Ascending aorta (tissue), 2 donors: ENCODE measurements at places on chromosomes 4 and X. TPM values are rescaled to one million over a fixed set of nuclear protein-coding genes. Genes with fewer than 3 reads are reported as not detected.
A peak's percentile ranks its signal among the peaks of the same experiment; 100 is the strongest.

The MAGEA1 gene
- not detected for total RNA-seq

The TEX13C gene
- not detected for total RNA-seq

The KLKB1 gene
- total RNA-seq = not detected

- DNase-seq = no peak
These were observed 86.7 kb downstream of the STIM2 start for GRCh38 chr4:26947318-26947717.

The CSAG3 gene
- not detected for total RNA-seq

DNA sequence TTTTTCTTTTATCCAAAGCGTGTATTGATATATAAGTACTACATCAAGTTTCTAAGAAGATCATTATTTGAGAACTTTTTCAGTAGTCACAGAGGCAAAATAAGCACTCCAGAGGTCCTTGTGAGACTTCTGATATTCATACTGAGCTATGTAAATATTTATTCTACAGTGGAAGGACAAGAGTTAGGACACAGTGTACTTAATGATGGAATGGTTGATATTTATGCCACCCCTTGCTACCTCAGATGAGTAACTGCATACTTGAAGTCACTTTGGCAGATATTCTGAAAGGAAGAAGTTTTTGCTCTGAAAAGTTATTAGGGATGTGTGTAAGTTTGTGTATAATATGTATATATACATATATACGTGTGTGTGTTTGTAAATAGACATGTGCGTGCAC, 30.3 kb downstream of the MAGEA1 start:
- no peak for DNase-seq

The SCLT1 gene
- total RNA-seq = 7.0 TPM

- no peak for DNase-seq
These were observed 30.6 kb upstream of the ANTXR2 start for GRCh38 chr4:80103629-80104028.

- no peak for DNase-seq
These were observed 22.7 kb downstream of the KLF3 start for GRCh38 chr4:38686682-38687081.

- DNase-seq = no peak
These were observed 48.3 kb downstream of the SNX25 start for GRCh38 chr4:185257694-185258093.

The IL21 gene
- total RNA-seq = not detected

GRCh38 chrX:9938516-9938915, 28.6 kb upstream of the CLDN34 start:
- no peak for DNase-seq

- no peak for DNase-seq
These were observed 102.1 kb upstream of the VAMP7 start for GRCh38 chrX:155778844-155779553.

- DNase-seq = no peak
These were observed 135.1 kb upstream of the PACRGL start for GRCh38 chr4:20565075-20565721.

The ZMAT1 gene
- 0.96 TPM for total RNA-seq

GRCh38 chr4:121658125-121658524, 38.7 kb downstream of the ANXA5 start:
- no peak for DNase-seq

DNA sequence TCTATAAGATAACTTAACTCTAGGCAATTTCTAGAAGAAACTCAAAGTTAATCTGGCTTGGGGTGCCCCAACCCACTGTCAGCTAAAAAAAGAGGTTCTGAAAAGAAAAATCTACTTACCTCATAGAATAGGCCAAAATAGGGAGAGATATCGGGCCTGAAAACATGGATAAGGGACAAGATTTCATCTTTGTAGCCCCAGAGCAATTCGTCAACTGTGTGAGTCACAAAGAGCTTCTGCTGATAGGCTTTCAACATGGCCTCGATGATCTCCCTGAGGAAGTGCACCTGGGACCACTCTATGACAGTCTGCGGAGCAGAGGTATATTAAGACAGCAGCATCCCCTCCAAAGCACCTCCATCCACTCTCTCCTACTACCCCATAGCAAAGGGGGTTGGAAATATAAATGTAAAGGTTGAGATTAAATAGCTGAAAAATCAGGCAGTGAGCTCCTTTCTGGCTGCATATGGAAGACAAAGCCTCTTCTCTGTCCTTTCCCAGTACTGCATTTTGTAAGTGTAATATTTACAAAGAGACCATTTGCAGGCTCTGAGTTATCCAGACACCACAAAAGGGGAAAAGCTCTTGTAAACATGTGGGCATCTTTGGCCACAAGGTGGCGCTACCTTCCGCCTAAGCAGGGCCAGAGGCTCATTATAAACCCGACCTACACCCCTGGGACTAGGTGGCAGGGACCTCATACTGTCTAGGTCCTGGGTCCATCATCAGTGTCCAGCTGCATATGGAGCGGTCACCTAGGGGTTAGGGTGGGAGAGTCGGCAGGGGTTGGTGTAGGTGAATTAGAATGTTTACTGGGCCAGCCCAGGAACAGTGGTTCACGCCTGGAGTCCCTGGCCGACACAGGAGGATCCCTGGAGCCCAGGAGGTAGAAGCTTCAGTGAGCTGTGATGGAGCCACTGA, 31.5 kb upstream of the NUP54 start:
- no peak for DNase-seq

The COX7B2 gene
- not detected for total RNA-seq

The NR3C2 gene
- total RNA-seq = 42.3 TPM

DNA sequence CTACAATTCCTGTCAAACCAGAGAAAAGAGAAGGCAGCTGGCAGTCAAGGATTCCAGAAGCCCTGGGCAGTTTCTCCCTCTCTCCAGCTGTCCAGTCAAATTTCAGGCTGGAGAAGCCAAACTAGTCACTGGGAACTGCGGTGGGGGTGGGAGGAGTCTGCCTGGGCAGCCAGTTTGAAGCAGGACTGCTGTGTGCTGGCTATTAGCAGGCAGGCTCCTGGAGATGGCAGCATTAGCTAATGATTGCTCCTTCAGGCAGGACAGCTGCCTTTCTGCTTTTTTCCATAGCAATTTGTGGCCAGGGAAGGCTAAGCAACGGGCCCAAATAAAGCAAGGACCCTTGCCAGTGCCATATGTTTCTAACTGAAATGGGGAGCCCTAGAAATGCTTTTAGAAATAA, 44.7 kb upstream of the FGF13 start:
- DNase-seq = no peak

GRCh38 chr4:8033829-8034528, 94.3 kb upstream of the AFAP1 start:
- DNase-seq = no peak

DNA sequence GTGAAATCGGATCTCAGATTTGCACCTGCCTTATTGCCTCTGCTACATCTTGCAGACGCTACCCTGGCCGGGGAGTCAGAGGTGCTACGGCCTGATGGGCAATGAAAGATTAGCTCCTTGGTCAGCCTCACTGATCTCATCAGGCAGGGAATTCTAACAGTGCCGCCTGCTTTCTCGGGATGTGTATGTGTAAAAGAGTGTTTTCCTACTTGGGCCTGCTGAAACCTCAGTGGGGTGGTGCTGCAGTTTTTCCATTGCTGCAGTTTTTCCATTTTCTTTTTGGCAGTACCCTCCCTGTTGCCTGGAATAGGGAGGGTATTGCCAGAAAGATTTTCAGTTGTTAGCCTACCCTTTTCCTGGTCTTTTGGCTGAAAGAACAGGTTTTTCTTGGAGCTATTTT, 117.5 kb downstream of the CDKL5 start:
- DNase-seq = no peak

The SPIN2A gene
- total RNA-seq = 0.53 TPM

- no peak for DNase-seq
These were observed 29.7 kb upstream of the SLC25A6 start for GRCh38 chrX:1421433-1422134.

- DNase-seq = no peak
These were observed 24.9 kb downstream of the SH3BP2 start for GRCh38 chr4:2817701-2818350.

The USP17L13 gene
- not detected for total RNA-seq

DNA sequence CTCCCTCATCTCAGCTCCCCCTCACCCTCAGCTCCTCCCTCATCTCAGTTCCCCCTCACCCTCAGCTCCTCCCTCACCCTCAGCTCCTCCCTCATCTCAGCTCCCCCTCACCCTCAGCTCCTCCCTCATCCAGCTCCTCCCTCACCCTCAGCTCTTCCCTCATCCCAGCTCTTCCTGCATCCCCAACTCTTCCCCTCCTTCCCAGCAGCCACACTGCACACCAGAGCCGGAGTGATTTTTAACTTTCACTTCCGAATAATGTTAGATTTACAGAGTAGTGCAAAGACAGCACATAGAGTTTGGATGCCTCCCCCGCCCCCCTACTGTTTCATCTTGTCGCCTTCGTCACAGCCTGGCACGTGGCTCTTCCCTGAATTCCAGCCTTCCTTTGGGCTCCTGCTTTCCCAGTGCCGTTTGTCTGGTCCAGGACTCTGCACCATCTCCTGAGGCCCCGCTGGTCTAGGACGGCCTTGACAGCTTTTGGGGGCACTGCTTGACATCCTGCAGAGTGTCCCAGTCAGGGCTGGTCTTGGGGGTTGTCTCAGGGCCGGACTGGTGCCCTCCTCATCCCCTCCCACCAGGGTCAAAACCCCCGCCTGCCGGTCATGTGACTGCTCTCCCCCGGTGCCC, 110.2 kb downstream of the FAM53A start:
- no peak for DNase-seq

DNA sequence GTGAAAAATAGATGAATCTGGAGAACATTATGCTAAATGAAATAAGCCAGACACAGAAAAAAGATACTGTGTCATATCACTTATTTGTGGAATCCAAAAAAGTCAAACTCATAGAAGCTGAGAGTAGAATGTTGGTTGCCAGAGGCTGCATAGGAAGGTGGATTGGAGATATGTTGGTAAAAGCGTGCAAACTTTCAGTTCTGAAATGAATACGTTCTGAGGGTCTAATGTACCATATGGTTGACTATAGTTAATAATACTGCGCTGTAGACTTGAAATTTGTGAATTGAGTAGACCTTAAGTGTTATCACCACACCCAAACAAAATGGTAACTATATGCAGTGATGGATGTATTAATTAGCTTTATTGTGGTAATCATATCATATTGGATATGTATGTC, 45.0 kb upstream of the UPRT start:
- no peak for DNase-seq

DNA sequence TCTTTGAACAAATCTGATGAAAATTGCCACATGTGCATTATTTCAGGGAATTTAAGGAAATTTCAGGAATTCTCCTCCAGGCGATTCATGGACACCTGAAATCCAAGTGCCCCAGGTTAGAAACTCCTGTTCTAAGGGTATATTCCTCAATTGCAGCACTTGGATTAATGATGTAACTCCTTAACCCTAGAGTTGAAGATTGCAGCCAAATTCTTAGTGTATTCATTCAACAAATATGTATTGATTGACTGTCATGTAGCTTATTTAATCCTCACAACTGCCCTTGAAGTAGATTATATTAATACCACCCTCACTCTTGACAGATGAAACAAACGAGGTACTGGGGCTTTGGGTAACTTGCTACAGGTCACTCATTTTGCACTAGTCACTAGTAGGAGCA, 11.3 kb downstream of the CETN2 start:
- no peak for DNase-seq

DNA sequence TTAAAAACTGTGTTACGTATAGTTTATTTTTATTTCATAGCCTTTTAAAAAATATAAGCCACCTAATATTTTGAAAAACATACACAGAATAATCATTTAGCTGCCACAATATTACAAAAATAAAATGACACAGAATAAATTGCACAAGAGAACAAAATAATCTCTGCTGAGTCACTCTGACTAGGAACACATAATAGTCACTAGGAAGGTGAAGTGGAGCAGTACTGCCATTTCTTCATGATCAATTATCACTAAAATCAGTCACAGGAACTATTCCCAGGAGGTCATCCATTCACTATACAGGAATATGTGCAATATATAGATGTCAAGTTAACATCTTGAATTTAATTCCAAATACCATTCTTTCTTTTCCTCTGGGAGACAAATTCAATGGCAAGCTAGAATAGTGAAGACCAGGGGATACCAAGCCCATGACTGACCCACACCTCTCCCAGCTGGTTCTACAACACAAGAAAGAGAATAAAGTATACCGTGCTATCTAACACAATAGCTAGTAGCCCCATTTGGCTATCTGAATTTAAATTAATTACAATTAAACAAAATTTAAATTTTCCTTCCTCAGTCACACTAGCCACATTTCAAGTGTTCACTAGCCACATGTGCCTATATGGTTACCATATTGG, 5.9 kb downstream of the SMIM43 start:
- no peak for DNase-seq

DNA sequence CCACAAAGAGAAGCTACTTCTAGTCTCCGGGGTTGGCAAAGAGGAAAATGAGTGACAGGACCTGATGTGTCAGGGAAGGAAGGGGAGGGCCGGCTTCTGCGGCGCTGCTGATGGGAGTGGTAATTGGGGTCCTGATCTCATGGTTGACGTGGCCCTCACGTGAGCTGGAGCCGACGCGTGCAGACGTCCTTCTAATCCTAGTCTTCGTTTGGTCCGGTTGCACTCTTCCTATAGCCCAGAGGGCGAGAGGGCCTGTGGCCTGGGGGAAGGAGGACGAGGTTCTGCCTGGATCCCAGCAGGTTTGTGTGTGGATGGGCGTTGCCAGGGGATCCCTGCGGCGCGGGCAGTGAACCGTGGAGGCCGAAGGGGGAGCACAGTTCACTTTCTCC, at the start of gene ARMCX1:
TSS of gene ARMCX1 (plus strand) at position 186 of the 389 bp plus-strand sequence. CDS start 2,384 bp downstream, outside the sequence.
- DNase-seq = peak; percentile 87

DNA sequence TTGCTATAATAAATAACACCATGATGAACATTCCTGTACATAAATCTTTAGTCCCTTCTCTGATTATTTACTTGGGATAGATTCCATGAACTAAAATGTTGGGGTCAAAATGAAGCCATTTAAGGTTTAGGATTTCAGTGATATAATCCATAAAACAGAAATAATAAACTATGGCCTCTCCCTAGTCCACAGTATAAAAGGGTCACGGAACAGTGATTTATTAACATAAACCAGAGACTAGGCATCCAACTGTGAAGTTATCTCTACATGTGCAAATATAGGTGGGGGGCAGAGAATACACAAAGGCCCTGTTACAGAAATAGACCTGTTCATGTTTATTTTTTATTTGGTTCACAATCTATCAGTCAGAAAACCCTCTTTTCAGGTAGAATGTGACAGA, 499.1 kb upstream of the SLIT2 start:
- DNase-seq = no peak

DNA sequence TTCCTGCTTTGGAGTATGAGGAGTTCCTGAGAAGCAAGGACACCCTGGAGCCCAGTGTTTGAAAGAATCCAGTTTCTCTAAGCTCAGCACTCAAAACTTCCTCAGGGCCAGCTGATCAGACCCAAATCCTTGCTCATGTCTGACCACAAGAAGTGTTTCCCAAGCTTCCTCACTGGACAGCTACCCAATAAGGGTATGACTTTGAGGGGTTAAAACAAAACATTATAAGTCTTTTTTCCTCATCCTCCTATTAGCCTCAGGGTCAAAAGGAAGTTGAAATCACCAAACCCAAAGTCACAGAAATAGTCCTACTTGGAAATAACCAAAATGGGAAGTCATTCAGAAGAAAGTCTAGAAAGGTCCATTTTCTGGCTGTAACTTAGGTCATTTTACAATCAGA, 13.7 kb downstream of the ZBTB33 start:
- DNase-seq = no peak

The MAMLD1 gene
- 15.4 TPM for total RNA-seq
